ENCODE measurements at places on chromosomes 2 and 18.

- DNase-seq, result no peak
Observed at GRCh38 chr2:192593561-192593960, 398.8 kb upstream of the TMEFF2 start.

- DNase-seq, result no peak
Observed at GRCh38 chr2:66462501-66462825, 27.5 kb downstream of the MEIS1 start.

DNA sequence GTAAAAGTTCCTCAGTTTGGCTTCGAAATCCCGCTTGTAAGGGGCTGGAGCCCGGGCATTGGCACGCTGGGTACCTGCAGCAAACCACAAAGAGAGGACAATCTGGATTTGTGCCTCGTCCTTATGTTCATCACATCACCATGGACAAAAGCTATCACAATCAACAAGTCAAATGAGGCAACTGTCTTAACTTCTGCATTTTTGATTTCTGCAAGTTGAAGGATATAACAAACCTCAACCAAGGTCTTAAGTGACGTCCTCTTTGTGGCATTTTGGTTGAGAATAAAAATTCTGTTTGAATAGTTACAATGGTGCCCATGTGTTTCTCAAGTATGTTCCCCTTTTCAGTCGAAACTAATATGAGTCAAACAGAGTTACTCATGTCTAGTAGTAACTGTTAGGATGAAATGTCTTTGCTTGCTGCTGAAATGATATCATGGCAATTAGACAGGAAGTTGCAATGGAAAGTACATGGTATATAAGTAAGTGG, 70.8 kb upstream of the STK17B start:
- DNase-seq, result no peak

GRCh38 chr2:70143314-70144150, 47.3 kb downstream of the C2orf42 start:
- DNase-seq, result no peak

DNA sequence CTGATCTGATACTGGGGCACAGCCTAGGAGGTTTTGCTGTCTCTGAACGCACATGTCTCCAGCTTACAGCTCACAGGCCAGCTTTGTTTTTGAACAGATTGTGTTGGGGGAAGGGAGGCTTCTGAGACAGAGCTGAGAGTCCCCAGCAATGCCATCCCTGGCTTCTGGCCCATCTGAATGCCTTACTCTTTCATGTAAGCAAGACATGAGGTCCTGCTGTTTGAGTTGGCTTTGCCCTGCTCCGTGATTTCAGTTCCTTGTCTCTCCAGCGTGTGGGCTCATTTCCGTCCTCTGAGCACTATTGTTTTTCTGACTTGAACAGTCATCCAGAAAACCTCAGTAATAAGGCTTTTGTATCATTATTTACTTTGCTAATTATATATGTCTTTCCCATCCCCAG, 194.9 kb upstream of the TNP1 start:
- DNase-seq, result no peak

GRCh38 chr2:160054984-160055725, 7.3 kb downstream of the PLA2R1 start:
- DNase-seq, result no peak

DNA sequence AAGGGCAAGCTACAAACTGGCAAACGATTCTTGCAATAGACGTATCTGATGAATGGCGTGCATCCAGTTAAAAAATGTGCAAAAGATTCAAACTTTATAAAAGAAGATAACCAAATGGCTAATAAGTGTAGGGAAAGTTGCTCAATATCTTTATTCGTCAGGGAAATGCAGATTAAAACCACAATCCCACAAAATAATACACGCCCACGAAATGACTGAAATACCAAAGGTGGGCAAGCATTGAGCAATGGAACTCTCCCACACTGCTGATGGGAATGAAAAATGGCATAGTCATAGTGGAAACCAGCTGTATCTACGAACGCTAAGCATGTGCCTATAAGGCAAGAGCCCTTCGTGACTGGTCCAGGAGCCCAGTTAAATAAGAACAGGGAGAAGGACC, 168.6 kb upstream of the SIX2 start:
- no peak for DNase-seq

GRCh38 chr2:50345701-50346591, 686.0 kb downstream of the NRXN1 start:
- DNase-seq, result no peak

GRCh38 chr2:98545591-98545990, 62.7 kb downstream of the COA5 start:
- DNase-seq, result no peak

DNA sequence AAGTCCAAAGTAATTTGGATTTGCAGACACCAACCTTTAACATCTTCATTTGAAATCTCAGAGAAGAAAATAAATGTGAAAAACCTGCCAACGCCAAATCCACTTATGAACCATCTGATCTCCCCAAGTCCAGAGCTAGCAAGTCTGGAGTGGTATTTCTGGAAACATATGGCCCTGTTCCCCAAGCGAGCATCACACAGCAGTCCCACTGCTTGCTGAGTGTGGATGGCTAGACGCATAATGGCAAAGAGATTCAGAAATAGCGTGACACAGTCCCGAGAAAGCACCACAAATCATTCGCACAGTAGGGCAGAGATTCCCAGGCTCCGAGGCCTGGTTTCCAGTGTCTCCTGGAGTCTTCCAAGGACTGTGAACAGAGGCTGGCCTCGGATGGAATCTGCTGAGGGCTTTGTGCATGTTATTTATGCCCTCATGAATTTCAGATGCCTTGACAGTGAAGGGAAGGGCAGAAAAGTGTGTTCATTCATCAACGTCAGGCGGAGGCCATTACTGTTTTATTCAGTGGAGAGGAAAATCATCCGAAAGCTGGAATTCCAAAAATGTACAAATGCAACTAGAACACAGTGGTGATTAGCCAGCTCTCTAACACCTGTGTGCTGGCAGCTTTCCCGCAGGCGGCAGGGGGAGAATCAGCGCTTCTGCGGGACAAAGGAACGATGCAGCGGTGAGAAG, 417.0 kb downstream of the EIPR1 start:
- DNase-seq, result no peak

DNA sequence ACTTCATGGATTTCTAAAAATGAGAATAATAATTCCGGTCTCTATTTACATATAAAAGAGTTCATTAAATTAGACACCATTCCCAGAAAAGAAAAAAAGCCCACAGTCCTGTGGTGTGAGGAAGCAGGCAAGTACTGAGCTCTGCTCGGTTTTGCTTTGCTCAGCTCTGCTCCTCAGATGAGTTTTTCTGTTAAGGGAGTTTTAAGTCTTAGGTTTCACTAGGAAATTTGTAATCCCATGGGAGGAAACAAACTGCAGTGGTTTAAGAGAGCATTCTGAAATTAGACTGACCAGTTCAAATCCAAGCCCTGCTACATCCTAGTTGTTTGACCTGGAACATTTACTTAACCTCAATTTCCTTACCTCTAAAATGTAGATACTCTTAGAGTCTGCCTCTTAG, 338.6 kb upstream of the MMADHC start:
- no peak for DNase-seq

- DNase-seq, result no peak
Observed at GRCh38 chr2:69143748-69144360, 130.9 kb downstream of the ANTXR1 start.

GRCh38 chr2:121080013-121080772, 204.8 kb downstream of the TFCP2L1 start:
- peak; percentile 16 for DNase-seq

GRCh38 chr2:188291617-188292347, at the start of gene GULP1:
Gene GULP1, plus strand, starts transcription at chr2:188291874. Its CDS starts 185,829 bp downstream, at chr2:188477703.
- DNase-seq, result no peak

- no peak for DNase-seq
Observed at GRCh38 chr2:227503433-227504406, 31.8 kb downstream of the AGFG1 start.

GRCh38 chr18:79393635-79394533, 1.8 kb upstream of the NFATC1 start:
- no peak for DNase-seq

GRCh38 chr18:39759926-39760325, 2194.3 kb upstream of the CELF4 start:
- no peak for DNase-seq
